ENCODE measurements at places on chromosomes 6 and 20.
A peak's percentile ranks its signal among the peaks of the same experiment; 100 is the strongest.

DNA sequence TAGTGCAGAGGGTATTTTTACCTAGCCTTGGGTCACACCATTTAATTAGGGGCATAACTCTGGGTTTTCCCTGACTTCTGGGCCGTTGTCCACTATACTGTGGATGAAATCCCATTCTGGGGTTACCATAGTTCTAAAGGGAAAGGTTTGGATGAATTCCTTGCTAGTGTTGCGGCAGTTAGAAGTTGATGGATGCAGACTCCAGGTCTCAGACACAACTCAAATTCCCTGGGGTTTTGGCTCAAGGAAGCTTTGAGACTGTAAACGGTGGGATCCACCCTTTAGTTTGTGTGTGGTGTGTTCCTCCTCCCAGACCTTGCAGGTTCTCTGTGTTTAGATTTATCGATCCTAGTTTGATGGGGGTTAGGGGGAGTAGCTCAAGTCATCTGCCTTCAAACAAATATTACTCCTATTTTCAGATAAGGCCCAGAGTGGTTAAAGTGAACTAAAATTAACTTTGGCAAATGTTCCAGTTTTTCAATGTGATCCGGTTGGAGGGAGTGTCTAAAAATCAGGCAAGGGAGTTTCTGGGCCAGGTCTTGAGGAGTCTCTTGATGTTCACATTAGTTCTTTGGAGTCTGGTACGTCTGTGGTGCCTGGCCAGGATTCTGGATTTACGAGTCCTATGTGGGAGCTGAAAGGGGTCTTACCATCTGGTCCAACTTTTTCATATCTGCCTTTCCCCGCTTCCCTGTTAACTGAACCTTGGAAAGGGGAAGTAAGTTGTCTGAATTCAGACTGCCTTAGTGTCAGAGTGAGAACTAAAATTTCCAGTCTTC lies 1.5 kb downstream of the RALY start:
- no peak for DNase-seq

DNA sequence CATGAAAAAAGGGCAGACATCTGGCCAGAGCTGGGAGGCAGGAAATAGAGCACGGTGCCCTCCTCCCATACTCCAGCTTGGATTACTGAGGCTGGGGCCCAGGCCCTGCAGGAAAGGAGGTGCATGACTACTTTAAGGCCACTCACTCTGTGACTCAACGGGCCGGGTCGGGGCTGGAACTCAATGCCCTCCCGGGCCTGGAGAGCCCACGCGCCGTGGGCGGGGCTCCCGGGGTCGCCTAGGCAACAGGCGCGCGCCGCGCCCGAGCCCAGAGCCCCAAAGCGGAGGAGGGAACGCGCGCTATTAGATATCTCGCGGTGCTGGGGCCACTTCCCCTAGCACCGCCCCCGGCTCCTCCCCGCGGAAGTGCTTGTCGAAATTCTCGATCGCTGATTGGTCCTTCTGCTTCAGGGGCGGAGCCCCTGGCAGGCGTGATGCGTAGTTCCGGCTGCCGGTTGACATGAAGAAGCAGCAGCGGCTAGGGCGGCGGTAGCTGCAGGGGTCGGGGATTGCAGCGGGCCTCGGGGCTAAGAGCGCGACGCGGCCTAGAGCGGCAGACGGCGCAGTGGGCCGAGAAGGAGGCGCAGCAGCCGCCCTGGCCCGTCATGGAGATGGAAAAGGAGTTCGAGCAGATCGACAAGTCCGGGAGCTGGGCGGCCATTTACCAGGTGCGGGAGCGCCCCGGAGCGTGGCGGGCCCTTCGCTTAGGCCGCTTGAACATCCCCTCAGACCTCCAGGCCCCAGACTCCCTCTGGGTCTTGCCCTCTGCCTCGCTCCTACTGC lies at the start of gene PTPN1:
PTPN1 (plus strand) TSS at position 461 of the 783 bp plus-strand sequence; CDS start at position 606, 145 bp downstream.
- DNase-seq, result peak; percentile 97

GRCh38 chr6:107618672-107619071 lies 128.8 kb downstream of the SOBP start:
- DNase-seq, result no peak

GRCh38 chr6:128336436-128337095 lies 183.8 kb downstream of the PTPRK start:
- DNase-seq, result no peak

- no peak for DNase-seq
Measured at GRCh38 chr6:43725643-43726580, 38.3 kb upstream of the MRPS18A start.

GRCh38 chr20:934186-934840 lies 18.2 kb upstream of the ANGPT4 start:
- DNase-seq, result no peak

- DNase-seq, result no peak
Measured at GRCh38 chr6:108732091-108732870, 115.9 kb upstream of the ARMC2 start.

DNA sequence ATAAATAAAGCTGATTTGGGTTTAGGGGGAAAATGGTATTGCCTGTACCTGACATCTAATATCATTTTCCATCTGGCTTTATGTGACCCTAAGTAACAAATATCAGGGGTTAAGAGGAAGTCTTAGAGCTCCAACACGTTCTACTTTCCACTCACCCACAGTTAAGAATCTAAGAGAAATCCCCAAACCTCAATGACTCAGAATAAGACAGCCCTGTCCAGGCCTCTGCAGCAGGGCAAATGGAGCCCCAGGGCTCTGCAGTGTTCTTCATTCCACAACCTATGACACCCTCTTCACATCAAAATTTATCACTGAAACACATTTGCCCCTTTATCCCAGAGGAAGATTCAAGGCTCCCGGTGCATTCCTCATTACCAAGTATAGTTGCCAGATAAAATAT lies 20.3 kb upstream of the TENT5A start:
- DNase-seq, result no peak

GRCh38 chr6:135182071-135183001 lies 1.2 kb downstream of the MYB start:
- no peak for DNase-seq

DNA sequence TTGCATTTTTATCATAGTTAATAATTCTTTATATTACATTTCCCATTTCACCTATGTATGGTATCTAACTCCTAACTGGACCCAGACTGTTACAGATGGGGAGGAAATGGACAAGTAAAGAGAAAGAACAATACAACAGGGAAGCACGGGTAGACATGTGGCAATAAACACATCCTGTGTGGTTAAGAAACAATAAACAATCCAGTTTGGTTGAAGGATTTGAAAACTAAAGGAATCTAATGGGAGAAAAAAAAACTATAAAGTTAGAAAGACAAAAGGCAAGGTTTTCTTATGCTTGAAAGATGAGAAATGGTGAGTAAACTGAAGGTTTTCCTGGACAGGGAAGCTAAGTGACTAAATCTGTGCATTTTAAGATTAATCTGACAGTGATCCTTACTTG lies 34.9 kb upstream of the ALDH8A1 start:
- DNase-seq, result no peak

GRCh38 chr6:47817749-47818148 lies 35.9 kb downstream of the OPN5 start:
- no peak for DNase-seq

DNA sequence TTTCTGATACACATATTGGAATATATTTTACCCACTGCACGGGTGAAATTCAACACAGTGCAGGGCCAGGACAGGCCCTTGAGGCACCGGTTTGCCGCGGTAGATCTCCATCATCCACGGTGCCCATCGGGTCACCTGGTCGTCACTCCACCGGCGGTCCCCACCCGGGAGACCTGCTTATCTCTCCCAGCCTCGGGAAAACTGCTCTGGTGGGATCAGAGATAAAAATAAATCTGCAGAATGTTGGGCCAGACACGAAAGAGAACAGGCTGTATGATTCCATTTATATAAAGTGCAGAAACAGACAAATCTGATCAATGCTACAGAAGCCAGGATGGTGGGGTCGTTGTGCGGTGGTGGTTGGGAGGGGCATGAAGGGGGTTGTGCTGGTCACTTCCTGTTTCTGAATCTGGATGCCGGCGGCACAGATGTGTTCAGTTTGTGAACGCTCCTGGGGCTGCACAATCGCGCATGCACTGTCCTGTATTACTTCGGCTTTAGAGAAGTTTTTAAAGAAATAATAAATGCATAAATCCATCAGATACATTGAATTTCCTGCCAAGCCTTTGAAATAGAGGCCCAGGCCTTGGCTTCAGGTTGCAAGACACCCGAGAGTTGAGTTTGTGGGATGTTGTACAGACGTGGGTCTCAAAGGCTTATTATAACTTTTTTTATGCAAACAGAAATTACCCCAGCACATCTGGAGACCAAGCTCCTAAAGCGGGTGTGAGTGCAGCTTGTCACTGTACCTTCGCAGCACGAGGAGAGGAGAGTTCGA lies 54.3 kb downstream of the ANKRD60 start:
- DNase-seq, result no peak

DNA sequence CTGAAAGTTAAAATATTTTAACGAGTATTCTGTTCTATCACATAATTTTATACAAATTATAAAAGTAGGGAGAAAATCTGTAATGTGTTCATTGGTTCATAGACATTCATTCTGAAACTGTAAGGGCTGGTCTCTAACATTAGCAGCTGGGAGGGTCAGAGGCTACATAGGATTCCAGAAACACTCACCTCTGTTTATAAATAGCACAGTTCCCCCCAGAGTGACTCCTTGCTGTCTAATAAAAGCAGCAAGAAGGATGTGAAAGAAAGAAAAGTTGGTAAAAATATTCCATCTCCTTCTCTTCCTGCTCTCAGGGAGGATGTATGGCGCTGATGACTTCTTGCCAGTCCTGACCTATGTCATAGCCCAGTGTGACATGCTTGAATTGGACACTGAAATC lies 25.3 kb upstream of the NAA20 start:
- no peak for DNase-seq

DNA sequence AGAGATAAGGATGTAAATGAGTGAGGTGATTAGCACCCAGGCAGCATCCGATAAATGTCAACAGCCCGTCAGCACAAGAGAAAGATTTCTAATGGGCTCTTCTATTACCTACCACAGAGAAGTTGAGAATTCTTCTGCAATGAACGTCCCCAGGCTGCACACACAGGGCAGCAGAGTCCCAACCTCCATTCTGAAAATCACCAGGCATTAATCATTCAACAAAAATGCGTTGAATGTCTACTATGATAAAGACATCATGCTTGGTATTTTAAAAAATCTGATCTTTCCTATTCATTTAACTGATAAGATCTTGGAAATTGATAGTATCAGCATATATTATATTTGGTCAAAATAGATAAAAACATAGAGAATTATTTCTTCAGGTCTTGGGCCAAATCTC lies 59.5 kb upstream of the VGLL2 start:
- no peak for DNase-seq

- no peak for DNase-seq
Measured at GRCh38 chr6:6918216-6918983, 189.4 kb upstream of the RREB1 start.
